GM13977 (cell line): ENCODE measurements at places on chromosomes 11 and 22.

DNA sequence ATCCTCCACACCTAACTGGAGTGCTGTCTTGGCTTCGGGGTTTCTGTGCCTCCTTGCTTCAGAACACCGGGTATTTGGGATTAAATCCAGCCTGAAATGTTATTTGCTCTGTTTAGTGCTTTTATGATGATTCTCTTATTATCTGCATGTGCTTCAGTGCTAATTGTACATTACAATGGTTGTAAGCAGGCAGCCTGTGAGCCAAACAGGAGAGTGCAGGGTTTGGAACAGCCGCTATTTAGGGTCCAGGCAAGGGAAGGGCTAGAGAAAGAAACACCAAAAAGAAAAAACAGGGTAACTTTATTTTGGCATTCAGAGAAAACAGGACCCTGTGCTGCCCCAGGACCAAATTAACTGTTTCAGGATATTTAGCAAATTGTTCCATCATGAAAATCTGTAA is 72.7 kb downstream of the RCN1 start:
- no peak for DNase-seq

- peak; percentile 63 for DNase-seq
Observed at GRCh38 chr22:21857481-21857914, 9.9 kb downstream of the MAPK1 start.

DNA sequence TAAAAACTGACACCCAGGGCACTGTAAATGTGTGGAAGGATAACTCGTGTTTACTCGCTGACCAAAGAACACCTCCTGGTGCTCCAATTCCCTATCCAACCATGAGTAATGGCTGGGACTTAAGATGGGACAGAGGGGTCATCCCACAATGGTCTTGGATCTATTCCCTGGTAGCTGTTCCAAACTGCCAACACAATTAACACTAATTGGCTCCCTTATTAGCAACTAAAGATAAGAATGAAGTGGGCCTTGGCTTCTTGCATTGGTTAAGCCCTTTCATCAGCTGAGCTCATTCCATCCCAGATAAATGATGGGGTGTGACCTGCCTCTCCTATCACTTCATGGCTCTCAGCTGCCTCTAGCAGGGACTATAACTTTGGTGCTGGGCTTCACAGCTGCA is 1.5 kb upstream of the SIK3 start:
- no peak for DNase-seq

GRCh38 chr11:67265633-67266448 is 432 bp upstream of the GRK2 start:
- peak; percentile 90 for DNase-seq

DNA sequence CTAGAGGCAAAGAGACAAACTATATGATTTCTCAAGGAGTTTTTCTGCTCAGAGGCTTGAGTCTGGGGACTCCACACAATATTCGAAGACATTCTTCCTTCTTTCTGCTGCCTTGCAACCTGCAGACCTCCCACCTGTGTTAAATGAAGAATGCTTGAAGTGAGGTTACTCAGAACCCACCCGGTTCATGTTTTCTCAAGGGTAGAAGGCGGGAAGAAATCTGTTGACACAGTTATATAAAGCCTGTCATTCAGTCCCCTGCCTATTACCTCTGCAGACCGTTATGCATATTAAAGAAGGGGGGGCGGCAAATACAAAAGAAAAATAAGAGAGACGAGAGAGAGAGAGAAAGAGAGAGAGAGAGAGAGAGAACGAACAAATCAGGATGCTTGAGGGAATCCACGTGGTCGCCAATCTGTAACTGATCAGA is 2.2 kb upstream of the KMT2A start:
- no peak for DNase-seq
